NCI-H1436 (cell line): ENCODE measurements at places on chromosomes 7 and 10.

- no peak for DNase-seq
Measured at GRCh38 chr10:69745698-69746097, 56.0 kb upstream of the COL13A1 start.

DNA sequence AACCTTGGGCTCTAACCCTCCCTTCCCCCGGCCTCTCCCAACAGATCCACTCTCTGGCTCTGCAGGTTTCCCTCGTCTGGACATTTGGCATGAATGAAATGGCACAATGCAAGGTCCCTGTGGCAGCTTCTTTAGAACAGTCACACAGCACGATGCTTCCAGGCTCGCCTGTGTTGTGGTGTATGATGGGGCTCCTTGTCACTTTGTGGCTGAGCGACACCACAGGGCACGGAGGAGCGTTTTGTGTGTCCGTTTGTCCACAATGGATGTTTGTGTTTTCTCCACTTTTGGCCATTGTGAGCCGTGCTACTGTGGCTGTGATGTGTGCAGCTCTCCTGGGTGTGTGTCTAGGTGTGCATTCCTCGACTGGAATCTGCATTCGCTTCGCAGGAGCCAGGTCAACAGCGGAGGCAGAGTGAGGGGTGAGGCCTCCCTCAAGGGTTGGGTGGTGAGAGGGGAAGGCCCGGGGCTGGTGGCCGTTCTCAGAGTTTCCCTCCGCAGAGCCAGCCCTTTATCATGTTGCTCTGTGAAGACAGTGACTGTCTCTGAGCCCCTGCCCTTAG, 22.3 kb upstream of the SHH start:
- no peak for DNase-seq

- no peak for DNase-seq
Measured at GRCh38 chr7:92854501-92855238, 18.3 kb upstream of the CDK6 start.

GRCh38 chr7:131532570-131533091, 23.8 kb downstream of the PODXL start:
- DNase-seq = no peak

DNA sequence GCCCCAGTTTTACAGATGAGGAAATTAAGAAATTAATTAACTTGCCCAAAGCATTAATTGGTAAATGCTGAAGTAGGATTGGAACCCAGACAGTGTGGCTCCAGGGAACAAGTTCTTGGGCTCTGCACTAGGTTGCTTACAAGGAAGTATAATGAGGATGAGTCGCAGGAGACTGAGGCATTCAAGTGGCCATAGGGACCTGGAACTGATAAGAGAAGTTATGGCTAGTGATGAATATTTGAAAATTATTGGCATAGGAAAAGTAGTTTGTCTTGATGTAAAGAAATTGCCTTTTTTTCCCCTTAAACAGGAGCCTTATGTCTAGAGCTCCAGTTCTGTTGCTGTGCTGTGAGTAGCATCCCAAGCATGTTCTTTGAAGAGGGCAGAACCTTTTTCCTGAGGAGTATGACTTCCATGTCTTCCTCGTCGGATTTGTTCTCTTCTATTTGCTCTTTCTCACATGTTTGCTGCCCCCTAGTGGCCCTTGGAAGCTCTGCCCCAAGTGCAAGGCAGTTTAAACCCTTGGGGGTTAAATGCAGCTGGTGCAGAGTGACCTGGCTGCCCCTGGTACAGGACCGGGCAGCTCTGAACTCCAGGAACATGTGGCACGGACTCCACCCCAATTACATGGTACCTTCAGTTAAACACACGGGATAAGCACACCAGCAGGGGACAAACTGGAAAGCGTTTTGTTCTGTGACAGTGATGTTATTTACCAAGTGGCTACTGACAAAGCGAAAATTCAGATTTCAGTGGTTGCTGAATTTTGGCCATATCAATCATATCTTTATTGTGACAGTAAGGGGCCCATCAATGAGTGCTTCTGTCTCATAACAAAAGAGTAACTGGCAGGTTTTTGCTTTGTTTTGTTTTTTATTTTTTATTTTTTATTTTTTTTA, 148.8 kb downstream of the HECW1 start:
- peak; percentile 65 for DNase-seq

DNA sequence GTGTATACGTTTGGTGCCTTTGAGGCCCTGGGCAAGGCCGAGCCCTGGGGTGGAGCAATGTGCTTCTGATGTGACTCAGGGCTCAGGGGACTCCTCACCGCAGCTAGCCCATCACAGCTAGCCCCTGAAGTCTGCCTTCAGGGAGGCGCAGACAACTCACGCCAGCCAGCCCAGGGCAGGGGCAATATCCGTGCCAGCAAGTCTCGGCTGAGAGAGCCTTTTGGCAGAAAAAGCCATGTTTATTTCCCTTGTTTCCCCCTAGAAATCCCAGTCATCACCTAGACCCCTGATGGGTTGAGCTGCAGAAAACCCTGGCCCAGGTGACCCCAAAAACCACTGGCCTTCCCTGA, 90.4 kb downstream of the CHST15 start:
- DNase-seq = no peak

GRCh38 chr10:69457771-69458237, 6.5 kb downstream of the TSPAN15 start:
- DNase-seq = no peak

DNA sequence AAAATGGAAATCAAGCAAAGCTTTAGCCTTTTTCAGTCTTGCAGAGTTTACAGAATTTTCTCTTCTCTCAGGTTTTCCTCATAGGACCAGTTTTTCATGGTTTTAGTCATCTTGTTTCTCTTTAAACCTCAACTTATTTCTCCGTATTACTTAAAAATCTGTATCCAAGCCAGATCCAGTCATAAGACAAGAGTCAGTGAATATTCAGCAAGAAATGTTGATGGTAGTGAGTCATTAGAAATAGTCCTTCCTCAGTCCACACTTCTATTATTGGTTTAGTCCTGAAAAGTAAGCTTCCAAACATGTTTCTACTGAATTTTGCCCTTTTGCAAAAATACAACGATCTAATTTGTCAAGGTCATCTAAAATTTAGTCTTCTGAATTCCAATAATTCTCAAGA, 107.0 kb downstream of the VIM start:
- no peak for DNase-seq

DNA sequence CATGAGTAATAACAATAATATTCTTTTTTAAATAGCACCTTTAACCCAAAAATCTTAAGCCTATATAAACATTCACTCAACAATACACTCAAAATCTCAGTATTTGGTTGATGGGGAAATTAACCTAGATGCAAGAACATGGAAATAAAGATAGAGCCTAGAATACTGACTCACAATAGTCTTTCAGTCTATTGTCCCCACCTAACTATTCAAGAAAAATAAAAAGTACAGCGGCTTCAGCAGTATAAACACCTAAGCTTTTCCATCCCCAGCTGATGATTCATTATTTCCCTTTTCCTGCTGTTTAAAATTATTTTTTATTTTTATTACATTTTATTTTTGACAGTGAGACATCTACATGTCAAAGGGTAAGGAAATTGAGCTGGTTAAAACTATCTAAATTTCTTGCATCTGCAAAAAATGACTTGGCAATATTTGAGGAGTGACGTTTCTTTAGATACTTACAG, 201.4 kb downstream of the FZD1 start:
- no peak for DNase-seq

- no peak for DNase-seq
Measured at GRCh38 chr7:105787793-105788192, 88.6 kb downstream of the ATXN7L1 start.

DNA sequence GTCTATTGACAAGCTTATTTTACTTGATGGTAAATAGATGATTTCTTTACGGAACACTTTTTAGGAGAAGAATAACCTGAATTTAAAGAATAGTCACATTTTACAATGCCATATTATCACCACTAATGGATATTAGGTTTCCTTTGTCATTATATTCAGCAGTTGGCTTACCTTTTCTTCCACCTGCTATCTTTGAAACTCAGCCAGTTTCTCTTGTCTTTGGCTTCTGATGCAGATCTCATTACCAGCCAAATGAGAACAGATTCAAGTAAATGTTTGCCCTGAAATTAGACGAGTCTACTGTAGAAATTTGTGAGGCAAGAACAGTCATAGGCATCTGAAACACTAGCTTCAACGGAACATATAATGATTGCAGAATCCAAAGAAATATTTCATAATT, 85.5 kb upstream of the OIT3 start:
- DNase-seq = peak; percentile 16

DNA sequence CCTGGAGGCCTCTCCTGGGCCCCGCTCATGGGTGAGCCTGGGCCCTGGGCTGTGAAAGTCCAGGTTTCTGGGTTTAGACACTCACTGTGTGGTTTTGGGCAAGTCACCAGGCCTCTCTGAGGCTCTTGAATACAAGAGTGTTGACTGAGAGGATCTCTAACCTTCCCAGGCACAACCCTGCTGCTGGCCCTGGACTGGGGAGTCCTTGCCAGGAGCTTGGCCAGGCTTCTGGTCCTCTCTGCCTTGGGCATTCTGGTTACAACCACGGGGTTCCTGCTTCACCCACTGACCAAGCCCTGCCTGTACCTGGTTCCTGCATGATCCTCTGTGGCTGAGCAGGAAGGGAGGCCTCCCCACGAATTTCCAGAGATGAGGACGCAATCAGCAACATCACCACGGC, 63.6 kb upstream of the COL13A1 start:
- no peak for DNase-seq

- DNase-seq = no peak
Measured at GRCh38 chr7:133272336-133272735, 19.5 kb downstream of the EXOC4 start.

GRCh38 chr7:129777993-129778769, 166.7 kb downstream of the NRF1 start:
- DNase-seq = no peak

- DNase-seq = no peak
Measured at GRCh38 chr10:131456411-131456810, 144.9 kb upstream of the TCERG1L start.

DNA sequence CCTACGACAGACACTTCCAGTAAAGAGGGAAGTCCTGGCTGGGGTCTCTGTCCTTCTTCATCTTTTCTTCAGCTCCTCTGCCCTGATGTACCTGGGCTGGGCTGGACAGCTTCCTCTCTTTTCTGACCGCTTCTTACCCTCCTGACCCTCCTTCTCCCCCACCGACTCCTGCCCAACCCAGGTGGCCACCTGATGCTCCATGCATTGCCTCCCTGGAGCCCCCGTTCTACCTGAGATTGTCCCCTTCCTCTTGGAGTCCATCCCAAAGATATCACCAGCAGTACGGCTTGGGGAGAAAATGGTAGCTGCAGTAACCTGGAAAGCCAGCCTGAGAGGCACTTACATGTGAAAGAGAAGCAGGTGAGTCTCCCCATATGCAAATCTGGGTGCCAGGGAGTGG, 566.3 kb downstream of the TCERG1L start:
- no peak for DNase-seq

- no peak for DNase-seq
Measured at GRCh38 chr7:129605960-129606614, 5.4 kb upstream of the NRF1 start.

DNA sequence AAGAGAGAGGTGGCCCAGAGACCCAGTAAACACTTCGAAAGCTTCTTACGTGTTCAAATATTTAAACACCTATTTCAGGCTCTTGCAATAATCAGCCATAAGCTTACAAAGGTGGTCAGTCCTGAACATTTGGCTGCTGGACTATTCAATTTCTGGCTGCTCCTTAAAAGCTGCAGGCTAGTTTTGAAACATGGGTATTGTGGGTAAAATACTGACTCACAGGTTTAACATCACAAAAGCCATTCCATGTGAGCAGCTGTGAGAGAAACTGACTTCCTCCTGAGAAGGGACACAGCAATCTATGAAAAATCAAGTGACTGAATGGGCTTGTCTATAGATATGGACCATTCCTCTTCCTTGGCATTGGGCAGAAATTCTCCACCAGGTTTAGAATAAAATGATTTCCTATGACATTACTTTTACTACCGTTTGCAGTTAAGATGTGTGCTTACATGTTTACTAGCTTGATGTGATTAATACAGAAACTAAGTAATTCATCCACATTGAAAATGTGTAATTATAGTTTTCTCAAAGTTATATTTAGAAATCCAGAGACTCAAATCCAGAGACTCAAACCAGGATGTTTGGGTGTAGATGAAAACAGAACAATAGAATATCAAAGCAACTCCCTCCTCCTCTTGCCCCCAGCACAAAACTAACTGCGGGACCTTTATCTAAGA, 252.3 kb downstream of the GATA3 start:
- DNase-seq = no peak

GRCh38 chr10:24209432-24209771, 464 bp downstream of the KIAA1217 start:
- no peak for DNase-seq

- DNase-seq = no peak
Measured at GRCh38 chr7:94351703-94352102, 43.0 kb upstream of the COL1A2 start.

DNA sequence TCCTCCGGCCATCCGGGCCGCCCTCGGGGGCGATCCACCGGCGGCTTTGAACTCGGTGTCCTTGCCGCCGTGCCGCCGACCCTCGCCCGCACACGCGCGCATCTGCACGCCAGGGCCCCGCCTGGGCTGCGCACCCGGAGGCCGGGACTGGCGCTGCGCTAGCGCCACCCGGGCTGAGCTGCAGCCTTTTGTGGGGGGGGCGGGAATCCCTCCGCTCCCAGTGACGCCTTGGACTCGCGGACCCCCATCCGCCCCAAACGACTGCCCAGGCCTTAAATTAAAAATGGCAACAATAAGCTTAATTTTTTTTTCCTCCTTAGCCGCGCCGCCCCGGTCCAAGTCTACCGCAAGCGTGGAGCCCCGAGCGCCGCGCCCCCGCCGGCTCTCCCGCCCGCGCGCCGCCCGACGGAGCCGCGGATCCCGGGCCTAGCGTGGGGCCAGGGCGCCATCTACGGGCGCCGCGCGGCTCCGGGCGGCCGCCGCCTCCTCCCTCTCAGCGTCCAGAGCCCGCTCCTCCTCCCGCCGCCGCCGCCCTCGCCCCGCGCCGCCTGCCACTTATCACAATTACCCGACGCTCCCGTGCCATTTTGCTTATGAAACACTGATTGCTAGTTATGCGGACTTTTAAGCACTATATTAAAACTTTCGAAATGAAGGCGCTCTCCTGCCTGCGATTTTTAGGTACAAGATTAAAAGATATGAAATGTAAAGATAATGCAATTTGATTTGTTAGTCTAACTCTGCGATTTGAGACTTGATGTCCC, 7.5 kb upstream of the EBF3 start:
- peak; percentile 85 for DNase-seq

DNA sequence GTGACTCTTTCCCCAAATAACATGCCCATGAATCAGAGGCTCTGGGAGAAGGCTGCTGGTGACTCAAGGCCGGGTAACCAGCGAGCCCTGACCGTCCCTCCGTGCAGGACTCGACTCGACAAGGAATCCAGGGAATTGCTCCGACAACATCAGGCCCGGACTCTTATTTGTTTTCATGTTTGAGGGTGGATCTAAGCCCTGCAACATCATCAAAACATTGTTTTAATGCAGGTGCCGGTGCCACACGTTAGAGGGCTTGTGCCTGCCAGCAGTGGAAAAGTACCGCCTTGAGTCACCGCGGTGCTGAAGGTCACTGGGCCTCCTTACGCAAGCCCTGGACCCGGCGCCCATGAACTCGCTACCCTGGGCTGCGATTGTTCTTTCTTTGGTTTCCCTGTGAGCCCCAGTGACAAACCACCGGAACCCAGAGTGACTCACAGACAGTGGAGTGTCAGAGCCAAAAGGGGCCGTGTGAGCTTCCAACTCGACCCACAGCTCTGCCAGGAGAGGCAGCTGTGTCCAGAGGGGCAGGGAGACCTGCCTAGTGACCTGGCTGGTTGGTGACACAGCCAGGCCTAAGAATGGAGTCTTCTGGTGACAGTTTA, 139.4 kb upstream of the SHH start:
- DNase-seq = no peak

GRCh38 chr7:26284995-26285632, 6.5 kb upstream of the SNX10 start:
- DNase-seq = peak; percentile 8
